ENCODE measurements at places on chromosomes 1 and 21. TPM values are rescaled to one million over a fixed set of nuclear protein-coding genes. Genes with fewer than 3 reads are reported as not detected.
A peak's percentile ranks its signal among the peaks of the same experiment; 100 is the strongest.

DNA sequence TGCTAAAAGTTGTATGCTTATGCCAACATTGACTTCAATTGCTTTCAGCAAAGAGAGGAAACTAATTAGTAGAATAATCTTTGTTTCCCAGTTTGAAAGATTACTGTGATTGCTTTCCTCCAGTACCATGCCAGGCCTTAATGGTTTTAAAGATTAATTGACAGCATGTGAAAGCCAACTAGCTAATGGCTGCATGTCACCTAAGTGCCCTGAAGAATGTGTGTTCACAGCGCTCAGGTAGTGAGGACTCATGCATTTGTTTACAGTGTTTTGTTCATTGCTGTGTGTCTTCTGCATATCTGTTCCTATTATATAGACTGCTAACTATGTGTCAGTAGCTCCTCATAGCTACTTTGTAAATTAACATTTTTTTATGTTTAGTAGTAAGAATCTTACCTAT lies 335.6 kb downstream of the LRRIQ3 start:
- no peak for DNase-seq

DNA sequence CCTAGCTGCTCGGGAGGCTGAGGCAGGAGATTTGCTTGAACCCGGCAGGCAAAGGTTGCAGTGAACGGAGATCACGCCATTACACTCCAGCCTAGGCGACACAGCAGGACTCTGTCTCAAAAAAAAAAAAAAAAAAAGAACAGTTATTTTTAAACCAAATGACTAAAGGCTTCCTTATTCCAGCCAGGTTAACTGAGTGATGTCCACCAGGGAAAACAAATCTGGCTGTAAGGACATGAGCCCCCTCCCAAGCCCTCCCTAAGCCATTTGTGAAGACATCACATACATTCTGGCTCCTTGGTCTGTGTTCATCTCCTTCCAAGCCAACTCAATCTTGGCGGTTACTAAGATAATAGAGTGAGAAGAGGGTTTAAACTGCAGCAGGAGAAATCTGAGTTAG lies 8.2 kb downstream of the TMCC2 start:
- peak; percentile 62 for DNase-seq

DNA sequence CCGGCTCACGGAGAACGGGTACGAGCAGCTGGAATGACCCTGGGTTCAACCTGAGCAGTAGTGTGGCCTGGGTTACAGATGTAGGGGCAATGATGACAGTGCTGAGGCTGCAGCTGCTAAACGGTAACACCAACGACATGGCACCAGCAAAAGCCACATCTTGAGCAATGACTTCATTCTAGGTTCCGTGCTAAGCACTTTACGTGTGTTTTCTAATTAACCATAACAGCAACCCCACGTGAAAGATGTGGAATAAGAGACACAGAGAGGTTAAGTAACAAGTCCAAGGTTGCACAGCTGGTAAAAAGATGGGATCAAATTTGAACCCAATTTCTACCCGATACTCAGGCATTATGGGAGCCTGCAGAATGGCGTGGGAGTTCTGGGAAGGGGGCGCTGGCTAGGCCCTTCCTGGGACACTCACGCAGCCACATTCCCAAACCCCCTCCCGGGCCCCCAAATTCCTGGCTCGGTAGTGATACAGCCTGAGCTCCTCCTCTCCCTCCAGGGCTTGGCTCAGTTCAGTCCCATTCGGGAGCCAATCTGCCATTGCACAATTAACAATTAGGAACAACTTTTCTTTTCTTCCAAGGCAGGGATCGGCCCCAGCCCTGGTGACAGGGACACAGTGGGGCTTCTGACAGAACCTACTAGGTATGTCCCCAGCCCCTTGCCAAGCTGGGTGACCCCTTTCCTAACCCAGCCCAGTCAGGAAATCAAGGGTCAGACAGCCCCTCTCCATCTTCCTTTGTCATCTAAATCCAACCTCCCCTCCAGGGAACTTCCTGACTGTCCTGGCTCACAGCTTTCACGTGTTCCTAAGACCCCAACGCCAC lies 23.8 kb upstream of the ECE1 start:
- DNase-seq = peak; percentile 71

DNA sequence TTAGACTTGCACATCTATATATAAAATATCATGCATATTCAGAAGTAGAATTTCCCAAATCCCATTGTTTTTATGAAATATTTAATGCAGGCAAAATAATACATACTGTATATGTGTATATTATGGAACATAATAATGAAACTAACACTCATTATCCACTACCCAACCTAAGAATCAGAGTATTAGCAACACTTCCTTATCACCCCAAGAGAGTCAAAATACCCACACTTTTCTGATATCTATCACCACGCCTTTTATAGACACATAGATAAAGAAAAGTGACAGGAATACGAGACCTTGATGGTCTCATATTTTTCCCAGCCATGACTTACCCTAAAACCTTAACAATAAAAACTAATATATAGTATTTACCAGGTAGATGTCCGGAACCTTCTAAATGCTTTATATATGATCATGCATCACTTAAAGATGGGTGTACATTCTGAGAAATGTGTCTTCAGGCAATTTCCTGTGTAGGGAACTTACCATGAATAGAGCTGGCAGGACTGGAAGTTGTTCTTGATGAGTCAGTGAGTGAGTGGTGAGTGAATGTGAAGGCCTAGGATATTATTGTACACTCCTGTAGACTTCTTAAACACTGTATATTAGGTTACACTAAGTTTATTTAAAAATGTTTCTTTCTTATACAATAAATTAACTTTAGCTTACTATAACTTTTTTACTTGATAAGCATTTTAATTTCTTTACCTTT lies 45.5 kb downstream of the TNFSF4 start:
- DNase-seq = peak; percentile 1

DNA sequence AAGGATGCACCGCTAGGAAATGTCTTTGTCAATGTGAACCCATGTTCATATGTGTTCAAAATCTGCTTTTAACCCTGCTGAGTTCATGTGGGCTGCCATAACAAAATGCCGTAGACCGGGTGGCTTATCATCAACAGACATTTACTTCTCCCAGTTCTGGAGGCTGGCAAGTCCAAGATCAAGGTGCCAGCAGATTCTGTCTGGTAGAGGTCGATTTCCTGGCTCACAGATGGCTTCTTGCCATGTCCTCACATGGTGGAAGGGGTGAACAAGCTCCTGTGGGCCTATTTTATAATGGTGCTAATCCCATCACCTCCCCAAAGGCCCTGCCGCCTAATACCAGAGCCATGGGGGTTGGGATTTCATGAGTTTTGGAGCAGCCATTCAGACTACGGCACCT lies 4.6 kb upstream of the CDCP2 start:
- DNase-seq = no peak

- no peak for DNase-seq
Measured at GRCh38 chr1:163706915-163707314, 385.2 kb downstream of the NUF2 start.

- DNase-seq = peak; percentile 68
Measured at GRCh38 chr1:41282679-41283317, 40.7 kb upstream of the SCMH1 start.

- no peak for DNase-seq
Measured at GRCh38 chr1:232669981-232670747, 40.2 kb upstream of the SIPA1L2 start.

GRCh38 chr1:214557952-214558735 lies 6.7 kb upstream of the PTPN14 start:
- peak; percentile 91 for DNase-seq

DNA sequence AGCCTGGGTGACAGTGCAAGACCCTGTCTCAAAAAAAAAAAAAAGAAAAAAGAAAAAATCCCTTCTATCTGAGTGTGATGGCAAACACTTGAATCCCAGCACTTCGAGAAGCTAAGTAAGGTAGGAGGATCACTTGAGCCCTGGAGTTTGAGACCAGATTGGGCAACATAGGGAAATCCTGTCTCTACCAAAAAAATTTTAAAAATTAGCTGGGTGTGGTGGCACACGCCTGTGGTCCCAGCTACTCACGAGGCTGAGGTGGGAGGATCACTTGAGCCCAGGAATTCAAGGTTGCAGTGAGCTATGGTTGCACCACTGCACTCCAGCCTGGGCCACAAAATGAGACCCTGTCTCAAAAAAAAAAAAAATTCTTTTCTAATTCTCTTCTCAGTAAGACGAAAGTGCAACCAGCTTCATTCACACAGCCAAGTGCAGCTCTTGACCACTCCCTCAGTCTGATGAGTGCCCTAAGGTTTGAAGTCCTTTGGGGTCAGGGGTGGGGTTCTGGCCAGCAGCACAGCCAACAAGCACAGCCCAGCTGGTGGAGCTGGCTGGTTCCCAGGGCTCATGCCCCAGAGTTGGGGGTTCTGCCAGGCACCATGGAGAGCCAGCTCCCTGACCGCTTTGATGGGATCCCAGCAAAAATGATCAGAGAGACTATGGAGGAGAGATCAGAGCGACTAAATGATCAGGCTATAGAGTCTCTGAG lies 8.0 kb downstream of the SLC2A5 start:
- no peak for DNase-seq

DNA sequence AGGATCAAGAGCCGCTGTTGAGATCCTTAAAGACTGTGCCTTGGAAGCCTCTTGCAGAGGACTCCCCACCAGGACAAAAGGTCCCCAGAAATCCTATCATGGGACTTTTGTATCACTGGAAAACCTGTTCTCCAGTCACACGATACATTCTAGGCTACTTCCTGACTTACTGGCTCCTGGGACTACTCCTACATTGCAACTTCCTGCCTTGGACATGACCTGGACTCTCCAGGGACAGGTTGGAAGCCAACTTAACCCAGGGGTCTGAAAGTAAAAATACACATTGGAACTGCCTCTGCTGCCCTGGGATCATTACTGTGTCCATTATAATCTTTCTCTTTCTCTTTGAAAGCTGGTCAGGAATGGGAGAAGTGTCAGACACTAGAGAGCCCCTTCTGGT lies 9.9 kb downstream of the PIGV start:
- no peak for DNase-seq

- DNase-seq = no peak
Measured at GRCh38 chr1:199242147-199242546, 603.3 kb downstream of the PTPRC start.

GRCh38 chr1:37888022-37888700 lies 28.8 kb upstream of the MTF1 start:
- DNase-seq = no peak

Gene CRP
- total RNA-seq = not detected

Gene CRABP2
- 9.1 TPM for total RNA-seq

Gene RGSL1
- total RNA-seq = not detected

Gene ANGPTL3
- under 0.01 TPM for total RNA-seq

Gene FBXO2
- total RNA-seq = 0.29 TPM

Gene SPATA1
- 1.8 TPM for total RNA-seq

Gene KRTAP10-4
- total RNA-seq = not detected

Gene PRAMEF33
- not detected for total RNA-seq

Gene KCNJ15
- 10.1 TPM for total RNA-seq

Gene BTF3L4
- 119 TPM for total RNA-seq

Gene ALX3
- not detected for total RNA-seq
